Panc1 (cell line): ENCODE measurements at places on chromosomes 2 and 18. TPM values are rescaled to one million over a fixed set of nuclear protein-coding genes. Genes with fewer than 3 reads are reported as not detected.

ANO7 gene
- 6.9 TPM for total RNA-seq

TUBB6 gene
- 125 TPM for total RNA-seq

GLI2 gene
- 6.2 TPM for total RNA-seq

TMEFF2 gene
- 1.5 TPM for total RNA-seq

DNA sequence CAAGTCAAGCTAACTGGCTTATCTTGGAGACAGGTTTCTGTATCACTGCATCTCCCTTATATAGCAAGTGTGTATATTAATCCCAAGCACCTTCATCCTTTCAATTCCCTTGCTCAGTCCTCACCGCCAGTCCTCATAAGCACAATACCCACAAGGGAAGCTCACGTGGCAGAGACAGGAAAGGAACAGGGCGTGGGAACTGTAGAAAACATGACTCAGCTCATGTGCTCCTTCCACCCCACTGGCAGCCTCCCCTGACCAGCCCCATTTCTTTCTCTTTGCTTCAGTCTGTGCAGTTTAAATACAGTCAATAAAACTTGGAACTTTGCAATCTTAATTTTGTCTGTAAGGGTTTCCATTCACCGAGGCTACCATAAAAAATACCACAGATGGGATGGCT is 36.5 kb upstream of the CDH19 start:
- DNase-seq, result no peak

GRCh38 chr2:137947032-137947727 is 17.1 kb upstream of the HNMT start:
- no peak for DNase-seq

GRCh38 chr2:177346192-177346591 is 46.4 kb upstream of the AGPS start:
- DNase-seq, result no peak

DNA sequence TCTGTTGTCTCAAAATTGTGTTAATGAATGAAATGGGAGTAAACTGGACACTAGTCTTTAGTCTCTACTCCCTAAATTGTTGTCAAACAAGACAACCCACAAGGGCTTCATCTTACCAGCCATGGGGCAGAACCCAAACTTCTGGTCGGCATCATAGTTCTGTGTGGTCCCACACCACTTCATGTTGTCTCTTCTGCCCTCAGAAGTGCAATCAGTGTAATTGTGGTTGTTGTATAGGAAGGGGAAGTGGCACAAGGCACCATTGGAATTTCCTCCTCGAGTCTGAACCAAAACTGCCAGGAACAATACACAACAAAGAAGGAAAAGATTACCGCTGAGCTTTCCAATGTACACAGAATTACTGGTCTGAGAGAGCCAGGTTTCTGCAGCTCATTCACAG is 12.6 kb downstream of the FN1 start:
- DNase-seq, result no peak

- DNase-seq, result no peak
These were observed 110.2 kb downstream of the OLA1 start for GRCh38 chr2:174138161-174138560.

- DNase-seq, result no peak
These were observed 53.8 kb downstream of the KCNG2 start for GRCh38 chr18:79851489-79851888.

DNA sequence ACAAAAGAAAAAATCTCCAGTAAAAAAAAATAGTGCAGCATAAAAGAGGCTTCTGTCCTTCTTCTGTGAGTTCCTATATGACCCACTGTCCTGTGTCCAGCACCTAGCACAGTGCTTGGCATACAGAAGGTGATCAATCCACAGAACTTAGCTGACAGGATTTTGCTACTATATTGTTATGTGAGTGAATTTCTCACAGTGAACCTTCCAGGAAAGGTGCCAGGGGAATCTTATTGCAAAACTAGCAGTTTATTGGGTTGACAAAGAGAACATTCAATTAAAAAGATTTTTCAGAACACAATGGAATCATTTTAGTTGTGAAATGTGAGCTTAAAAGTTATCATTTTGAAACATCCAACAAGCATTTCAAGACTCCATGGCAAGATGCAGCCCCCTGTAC is 12.4 kb upstream of the TRIB2 start:
- DNase-seq, result no peak

GRCh38 chr2:7037340-7038333 is 120.4 kb downstream of the RNF144A start:
- DNase-seq, result peak; percentile 41

GRCh38 chr18:57422313-57422872 is 12.8 kb upstream of the ONECUT2 start:
- no peak for DNase-seq

DNA sequence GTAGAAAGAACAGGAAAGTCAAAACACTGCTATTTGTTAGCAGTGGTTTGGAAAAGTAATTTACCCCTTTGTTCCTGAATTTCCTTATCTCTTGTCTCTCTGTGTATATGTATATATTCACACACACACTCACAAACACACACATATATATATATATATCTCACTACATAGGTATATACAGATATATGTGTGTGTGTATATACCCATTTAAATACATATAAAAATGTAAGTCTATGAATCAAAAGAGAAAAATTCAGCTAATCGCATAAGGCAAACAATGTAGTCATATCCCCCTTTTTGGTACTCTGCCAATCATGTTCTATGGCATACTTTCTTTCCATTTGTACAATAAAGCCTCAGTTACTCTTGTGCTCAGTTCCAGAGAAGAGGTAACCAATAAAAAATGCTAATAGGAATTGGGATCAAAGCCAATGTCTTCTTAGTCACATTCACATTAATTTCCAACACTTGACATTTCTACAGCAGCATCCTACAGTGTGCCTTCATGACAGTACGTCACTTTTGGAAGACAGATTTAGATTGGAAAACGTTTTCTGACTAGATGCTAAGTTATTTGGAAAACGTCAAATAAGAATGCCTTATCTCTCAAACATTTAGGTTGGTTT is 94.6 kb downstream of the MC4R start:
- no peak for DNase-seq

DNA sequence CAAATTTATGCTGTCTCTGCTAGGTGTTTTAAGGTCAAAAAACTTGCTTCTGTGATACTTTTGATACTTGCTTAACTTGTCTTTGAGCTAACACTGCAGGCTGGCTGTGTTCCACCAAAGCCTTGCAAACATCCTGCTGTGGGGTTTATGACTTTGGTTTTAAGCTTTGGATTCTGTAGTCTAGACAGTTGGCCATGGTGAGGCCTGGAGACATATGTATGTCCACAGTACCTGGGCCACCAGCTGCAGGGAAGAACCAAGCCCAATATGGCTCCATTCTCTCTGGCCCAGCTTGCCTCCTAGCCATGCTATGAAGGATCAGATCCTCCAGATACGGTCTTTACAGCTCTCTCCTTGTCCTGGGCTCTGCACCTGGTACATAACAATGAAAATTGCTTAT is 113.9 kb downstream of the INO80D start:
- DNase-seq, result no peak

- DNase-seq, result no peak
These were observed 122.7 kb downstream of the DNER start for GRCh38 chr2:229591611-229592010.

GRCh38 chr2:25252291-25253152 is 84.1 kb upstream of the POMC start:
- no peak for DNase-seq

DNA sequence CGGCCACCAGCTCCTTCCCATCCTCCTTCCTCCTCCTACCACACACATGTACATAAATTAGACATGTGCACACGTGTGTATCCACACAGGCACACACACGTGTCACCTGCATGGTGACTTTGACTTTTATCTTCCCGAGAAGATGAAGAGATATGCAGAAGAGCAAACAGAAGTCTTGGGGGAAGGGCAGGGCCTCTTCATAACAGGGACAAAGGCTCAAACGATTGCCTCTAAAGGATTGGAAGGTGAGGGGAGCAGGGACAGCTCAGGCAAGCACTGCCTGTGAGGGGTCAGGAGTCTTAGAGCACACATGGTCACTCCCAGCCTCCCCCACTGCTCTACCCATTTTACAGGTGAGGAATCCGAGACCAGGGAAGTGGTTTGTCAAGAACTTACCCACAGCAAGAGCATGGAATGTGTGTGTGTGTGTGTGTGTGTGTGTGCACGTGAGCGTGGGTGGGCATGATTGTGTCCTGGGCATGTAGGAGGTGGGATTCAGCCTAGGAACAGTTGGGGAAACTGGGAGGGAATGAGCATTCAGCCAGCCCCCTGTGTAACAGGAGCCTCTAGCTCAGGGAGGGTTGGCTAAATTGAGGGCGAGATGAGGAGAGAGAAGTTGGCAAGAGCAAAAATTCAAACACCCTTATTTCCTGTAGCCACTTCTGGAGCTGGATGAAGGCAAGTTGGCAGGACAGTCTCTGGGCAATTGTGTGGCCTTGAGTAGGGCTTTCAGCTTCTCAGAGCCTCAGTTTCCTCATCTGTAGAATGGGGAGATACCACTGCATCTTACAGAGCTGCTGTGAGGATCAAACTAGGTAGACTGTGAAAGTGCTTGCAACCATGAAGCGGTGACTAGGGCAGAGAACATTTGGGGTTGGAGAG is 24.2 kb downstream of the CIB4 start:
- DNase-seq, result no peak

GRCh38 chr18:31557446-31557845 is 34.2 kb upstream of the TTR start:
- no peak for DNase-seq
